Psoas muscle (tissue), 8 donors: ENCODE measurements at places on chromosomes 11 and 22. TPM values are rescaled to one million over a fixed set of nuclear protein-coding genes. Genes with fewer than 3 reads are reported as not detected.

VPREB1 gene
- total RNA-seq, result not detected

SLC22A12 gene
- not detected for total RNA-seq

TUB gene
- 0.91 TPM for total RNA-seq

TSPAN32 gene
- total RNA-seq, result not detected

DNA sequence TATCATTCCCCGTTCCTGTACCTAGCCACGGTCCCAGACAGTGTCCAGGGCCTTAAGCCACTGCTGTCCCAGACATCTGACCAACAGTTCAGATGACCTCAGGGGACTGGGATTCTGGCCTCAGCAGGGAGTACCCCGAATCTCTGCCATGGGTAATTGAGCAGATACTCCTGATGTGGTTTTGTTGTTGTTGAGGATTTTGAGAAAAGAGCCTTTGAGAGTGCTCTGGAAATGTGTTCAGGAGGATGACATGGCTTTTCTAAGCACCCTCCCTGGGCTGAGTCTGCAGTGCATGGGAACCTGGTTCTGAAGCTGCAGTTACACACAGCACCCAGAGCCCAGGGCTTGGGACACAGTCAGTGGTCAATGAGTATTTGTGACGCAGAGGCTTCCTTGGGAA is 30.4 kb downstream of the ADAMTS15 start:
- peaks cover 17% of the 10 kb centered on the region for H3K4me1 ChIP-seq
- H3K4me3 ChIP-seq, result no peak overlapping the region
- peak overlapping the region; percentile 58 for H3K27ac ChIP-seq
- peaks cover 5% of the 10 kb centered on the region for H3K36me3 ChIP-seq
- H3K27me3 ChIP-seq, result no peaks in the 10 kb centered on the region

DNA sequence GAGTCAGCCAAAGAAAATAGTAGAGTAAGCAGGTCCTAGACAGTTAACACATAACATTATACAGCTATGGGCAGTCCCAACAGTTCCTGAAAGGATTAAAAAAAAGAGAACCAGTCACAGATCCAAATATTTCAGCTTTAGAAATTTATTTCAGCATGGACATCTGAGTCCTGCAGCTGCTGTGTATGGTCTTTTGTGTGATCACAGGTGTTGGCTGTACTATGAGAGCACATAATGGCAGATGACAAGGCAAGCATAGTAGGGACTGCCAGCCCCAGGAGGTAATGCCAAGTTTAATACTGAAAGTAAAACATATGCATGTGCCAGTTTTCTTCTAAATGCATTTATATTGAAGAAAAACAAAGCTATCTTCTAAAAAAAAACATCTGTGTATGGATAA is 158.1 kb downstream of the GRIA4 start:
- H3K27me3 ChIP-seq, result no peaks in the 10 kb centered on the region
- H3K4me1 ChIP-seq, result no peaks in the 10 kb centered on the region
- H3K36me3 ChIP-seq, result no peaks in the 10 kb centered on the region
- no peak for DNase-seq

DNA sequence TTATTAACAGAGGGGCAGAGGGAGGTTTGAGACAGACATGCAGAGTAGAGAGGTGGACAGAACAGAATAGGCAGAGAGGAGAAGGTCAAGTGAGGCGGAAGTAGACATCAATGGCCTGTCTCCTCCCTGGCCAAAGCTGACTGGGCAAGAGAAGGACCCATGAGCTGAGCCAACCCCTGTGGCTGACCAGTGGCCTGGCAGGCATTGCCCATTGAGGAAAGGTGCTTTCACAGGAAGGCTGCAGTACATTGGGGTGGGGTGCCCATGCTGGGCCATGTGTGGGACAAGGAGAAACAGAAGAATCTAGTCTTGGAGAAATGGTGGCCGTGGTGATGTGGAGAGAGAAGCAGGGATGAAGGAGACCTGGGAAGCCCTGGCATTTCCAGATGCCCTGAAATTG is 76.0 kb downstream of the MYEOV start:
- H3K27ac ChIP-seq, result no peak overlapping the region
- no peak overlapping the region for H3K4me3 ChIP-seq
- H3K4me1 ChIP-seq, result no peaks in the 10 kb centered on the region
- H3K36me3 ChIP-seq, result no peaks in the 10 kb centered on the region
- no peak for DNase-seq

DNA sequence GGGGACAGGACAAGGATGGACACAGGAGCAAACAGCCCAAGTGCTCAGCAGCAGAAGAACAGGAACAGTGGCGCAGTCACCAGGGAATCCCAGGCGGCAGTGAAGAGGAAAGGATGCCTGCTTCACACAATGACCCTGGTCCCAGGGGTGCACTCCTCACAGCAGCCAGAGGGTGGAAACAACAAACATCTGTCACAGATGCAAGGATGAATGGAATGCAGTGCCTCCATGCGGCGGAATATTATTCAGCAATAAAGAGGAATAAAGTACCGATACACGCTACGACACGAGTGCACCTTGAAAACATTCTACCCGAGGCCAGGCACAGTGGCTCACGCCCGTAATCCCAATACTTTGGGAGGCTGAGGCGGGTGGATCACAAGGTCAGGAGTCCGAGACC is 12.7 kb downstream of the CSNK1E start:
- peaks cover 57% of the 10 kb centered on the region for H3K4me1 ChIP-seq
- H3K27ac ChIP-seq, result no peak overlapping the region
- H3K4me3 ChIP-seq, result no peak overlapping the region
- H3K27me3 ChIP-seq, result no peaks in the 10 kb centered on the region
- DNase-seq, result peak; percentile 48

DNA sequence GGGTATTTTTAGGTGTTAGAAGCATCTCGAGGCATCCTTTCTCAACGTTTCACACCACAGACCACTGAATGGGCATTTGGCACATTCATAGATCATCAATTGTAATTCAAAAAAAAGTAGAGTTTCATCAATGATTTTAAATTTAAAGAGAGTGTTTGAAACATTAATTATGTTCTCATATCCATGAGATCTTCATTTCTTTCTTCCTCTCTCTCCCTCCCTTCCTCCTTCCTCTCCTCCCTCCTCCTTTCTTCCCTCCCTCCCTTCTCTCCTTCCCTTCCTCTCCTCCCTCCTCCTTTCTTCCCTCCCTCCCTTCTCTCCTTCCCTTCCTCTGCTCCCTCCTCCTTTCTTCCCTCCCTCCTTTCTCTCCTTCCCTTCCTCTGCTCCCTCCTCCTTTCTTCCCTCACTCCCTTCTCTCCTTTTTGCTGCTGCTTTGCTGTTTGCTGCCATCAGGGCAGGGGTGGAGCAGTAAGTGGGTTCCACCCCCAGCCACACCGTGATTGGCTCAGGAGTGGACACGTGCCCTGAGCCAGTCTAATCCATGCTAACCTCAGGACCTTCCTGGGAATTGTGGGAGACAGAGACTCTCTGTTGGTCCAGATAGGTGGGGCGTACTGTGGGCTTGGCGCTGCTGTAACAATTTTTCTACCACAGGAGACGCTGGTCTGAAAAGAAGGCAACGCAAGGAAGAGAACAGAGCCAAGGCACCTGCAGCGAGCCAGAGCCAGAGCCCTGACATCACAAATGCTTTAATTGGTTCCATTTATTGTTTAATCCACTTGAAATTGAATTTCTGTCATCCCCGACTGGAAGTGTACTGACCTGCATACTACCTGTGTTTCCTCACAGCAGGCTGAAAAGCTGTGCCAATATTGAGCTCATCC is 33.7 kb upstream of the APOBEC3A start:
- H3K27ac ChIP-seq, result peak overlapping the region; percentile 78
- no peaks in the 10 kb centered on the region for H3K27me3 ChIP-seq
- peaks cover 13% of the 10 kb centered on the region for H3K4me1 ChIP-seq
- peak; percentile 73 for DNase-seq
- H3K4me3 ChIP-seq, result peak overlapping the region; percentile 61

DNA sequence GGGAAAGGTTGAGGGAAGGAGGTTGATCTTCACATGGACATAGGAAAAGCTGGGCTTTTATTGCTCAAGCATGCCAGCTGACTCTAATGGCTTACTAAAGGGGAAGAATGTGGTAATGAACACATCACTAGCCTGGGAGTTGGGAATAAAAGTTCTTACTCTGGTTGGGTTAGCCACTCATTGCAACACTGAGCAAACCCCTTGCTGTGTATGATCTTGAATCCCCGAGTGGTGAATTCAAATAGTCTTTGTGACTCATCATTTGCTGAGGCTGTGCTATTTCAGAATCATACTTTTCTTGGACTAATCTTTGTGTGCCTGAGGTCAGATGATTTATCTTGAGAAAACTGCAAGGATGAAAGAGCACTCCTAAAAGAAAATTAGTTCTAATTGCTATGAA is 304.1 kb upstream of the ANO5 start:
- H3K27ac ChIP-seq, result no peak overlapping the region
- DNase-seq, result no peak
- no peaks in the 10 kb centered on the region for H3K36me3 ChIP-seq
- H3K4me3 ChIP-seq, result no peak overlapping the region
- H3K4me1 ChIP-seq, result peaks cover 3% of the 10 kb centered on the region

GRCh38 chr11:65814986-65815565 is 18.7 kb upstream of the SNX32 start:
- no peak for DNase-seq
- H3K36me3 ChIP-seq, result no peaks in the 10 kb centered on the region
- no peak overlapping the region for H3K4me3 ChIP-seq
- H3K27me3 ChIP-seq, result peaks cover 12% of the 10 kb centered on the region

- no peaks in the 10 kb centered on the region for H3K27me3 ChIP-seq
- no peak for DNase-seq
- H3K4me1 ChIP-seq, result no peaks in the 10 kb centered on the region
- H3K27ac ChIP-seq, result no peak overlapping the region
These were observed 55.0 kb upstream of the GLYAT start for GRCh38 chr11:58786693-58787092.

GRCh38 chr11:16606784-16607674 is 131.4 kb upstream of the C11orf58 start:
- H3K27me3 ChIP-seq, result no peaks in the 10 kb centered on the region
- peaks cover 5% of the 10 kb centered on the region for H3K4me1 ChIP-seq
- peak overlapping the region; percentile 98 for H3K27ac ChIP-seq
- H3K4me3 ChIP-seq, result peak overlapping the region; percentile 97
- H3K36me3 ChIP-seq, result no peaks in the 10 kb centered on the region

- H3K4me3 ChIP-seq, result no peak overlapping the region
- H3K27me3 ChIP-seq, result no peaks in the 10 kb centered on the region
- peak overlapping the region; percentile 70 for H3K27ac ChIP-seq
These were observed 23.1 kb upstream of the MICAL2 start for GRCh38 chr11:12087075-12088004.

GRCh38 chr11:31351168-31351567 is 18.4 kb downstream of the DCDC1 start:
- no peaks in the 10 kb centered on the region for H3K27me3 ChIP-seq
- no peaks in the 10 kb centered on the region for H3K4me1 ChIP-seq
- no peak overlapping the region for H3K4me3 ChIP-seq
- no peak for DNase-seq
- H3K27ac ChIP-seq, result no peak overlapping the region
- H3K36me3 ChIP-seq, result no peaks in the 10 kb centered on the region

- H3K4me3 ChIP-seq, result no peak overlapping the region
- H3K36me3 ChIP-seq, result no peaks in the 10 kb centered on the region
- DNase-seq, result no peak
- H3K27ac ChIP-seq, result no peak overlapping the region
- H3K27me3 ChIP-seq, result no peaks in the 10 kb centered on the region
- H3K4me1 ChIP-seq, result peaks cover 19% of the 10 kb centered on the region
These were observed 155.4 kb downstream of the DBX1 start for GRCh38 chr11:20004866-20005265.

- no peaks in the 10 kb centered on the region for H3K36me3 ChIP-seq
- peaks cover 7% of the 10 kb centered on the region for H3K27me3 ChIP-seq
- H3K4me3 ChIP-seq, result no peak overlapping the region
- no peaks in the 10 kb centered on the region for H3K4me1 ChIP-seq
These were observed 65.6 kb upstream of the VPREB1 start for GRCh38 chr22:22178992-22179391.

GRCh38 chr22:32589007-32589406 is 114.4 kb downstream of the FBXO7 start:
- no peaks in the 10 kb centered on the region for H3K4me1 ChIP-seq
- no peaks in the 10 kb centered on the region for H3K36me3 ChIP-seq
- DNase-seq, result peak; percentile 54
- H3K27me3 ChIP-seq, result no peaks in the 10 kb centered on the region
- no peak overlapping the region for H3K4me3 ChIP-seq
- H3K27ac ChIP-seq, result no peak overlapping the region

DNA sequence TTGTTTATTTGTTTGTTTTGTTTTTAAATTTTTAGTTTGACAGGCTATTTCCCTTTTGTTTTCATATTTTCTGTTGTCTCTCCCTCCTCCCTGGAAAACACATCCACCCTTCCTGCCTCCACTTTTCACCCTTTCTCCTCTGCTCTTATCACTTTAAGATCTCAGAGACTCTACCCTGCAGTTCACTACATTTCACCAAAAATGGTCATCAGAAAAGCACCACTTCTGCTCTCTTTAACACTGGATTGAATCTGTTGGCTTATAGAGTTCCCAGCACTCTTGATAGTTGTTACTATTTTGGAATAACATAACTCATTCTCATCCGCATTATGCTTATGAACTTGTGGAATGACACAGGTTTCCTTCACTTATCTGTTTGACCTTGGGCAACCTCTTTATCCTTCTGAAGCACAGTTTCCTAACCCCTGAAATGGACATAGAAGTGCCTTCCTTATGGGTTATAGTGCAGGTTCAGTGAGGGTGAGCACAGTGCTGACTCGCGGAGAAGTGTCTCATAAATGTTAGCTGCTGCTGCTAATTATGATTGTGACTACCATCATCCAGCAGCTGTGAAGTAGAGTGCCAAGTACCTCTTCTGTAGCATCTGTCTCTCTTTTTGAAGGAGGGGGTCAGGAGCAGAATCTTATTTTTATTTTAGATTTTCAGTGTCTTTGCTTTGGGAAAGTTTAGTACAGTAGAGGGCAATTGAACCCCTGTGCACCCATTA is 15.0 kb downstream of the TEAD1 start:
- DNase-seq, result no peak

DNA sequence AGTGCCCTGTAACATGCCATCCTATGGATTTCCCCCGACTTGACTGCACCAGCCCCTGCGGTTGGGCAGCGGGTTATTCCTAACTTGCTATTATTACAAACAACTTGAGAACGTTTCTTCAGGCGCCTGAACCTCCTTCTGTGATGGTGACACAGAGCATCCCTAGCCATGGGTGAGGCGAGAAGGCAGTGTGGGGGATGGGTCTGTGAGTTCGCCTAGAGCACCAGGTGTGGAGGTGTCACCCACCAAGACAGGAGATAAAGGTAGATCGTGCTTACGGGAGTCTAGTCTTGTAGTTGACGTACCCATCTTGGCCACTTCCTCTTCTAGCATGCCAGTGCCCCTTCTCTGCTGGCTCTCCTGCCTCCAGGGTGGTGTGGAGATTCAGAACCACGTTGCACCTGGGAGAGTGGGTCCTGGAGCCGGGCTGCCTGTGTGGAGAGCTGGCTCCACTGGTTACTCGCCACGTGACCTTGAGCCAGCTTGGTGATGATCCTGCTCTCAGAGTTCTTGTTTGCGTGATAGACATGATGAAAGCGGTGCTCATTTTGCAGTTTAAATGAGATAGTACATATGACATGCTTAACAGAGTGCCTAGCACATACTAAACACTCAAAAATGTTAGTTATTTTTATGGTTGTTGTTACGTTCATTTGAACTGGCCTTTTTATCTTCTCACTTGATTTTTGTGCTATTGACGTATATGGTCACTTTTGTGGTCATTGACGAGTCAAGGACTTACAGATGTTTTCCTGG is 37.8 kb downstream of the TBC1D22A start:
- peaks cover 44% of the 10 kb centered on the region for H3K36me3 ChIP-seq
- DNase-seq, result no peak
- H3K27me3 ChIP-seq, result no peaks in the 10 kb centered on the region
- no peak overlapping the region for H3K4me3 ChIP-seq
